ENCODE measurements at places on chromosomes 2 and 18.

- no peak for DNase-seq
These were observed 576.7 kb upstream of the ZEB2 start for GRCh38 chr2:145096582-145096981.

GRCh38 chr2:162917626-162918025 lies 79.1 kb upstream of the KCNH7 start:
- DNase-seq = no peak

DNA sequence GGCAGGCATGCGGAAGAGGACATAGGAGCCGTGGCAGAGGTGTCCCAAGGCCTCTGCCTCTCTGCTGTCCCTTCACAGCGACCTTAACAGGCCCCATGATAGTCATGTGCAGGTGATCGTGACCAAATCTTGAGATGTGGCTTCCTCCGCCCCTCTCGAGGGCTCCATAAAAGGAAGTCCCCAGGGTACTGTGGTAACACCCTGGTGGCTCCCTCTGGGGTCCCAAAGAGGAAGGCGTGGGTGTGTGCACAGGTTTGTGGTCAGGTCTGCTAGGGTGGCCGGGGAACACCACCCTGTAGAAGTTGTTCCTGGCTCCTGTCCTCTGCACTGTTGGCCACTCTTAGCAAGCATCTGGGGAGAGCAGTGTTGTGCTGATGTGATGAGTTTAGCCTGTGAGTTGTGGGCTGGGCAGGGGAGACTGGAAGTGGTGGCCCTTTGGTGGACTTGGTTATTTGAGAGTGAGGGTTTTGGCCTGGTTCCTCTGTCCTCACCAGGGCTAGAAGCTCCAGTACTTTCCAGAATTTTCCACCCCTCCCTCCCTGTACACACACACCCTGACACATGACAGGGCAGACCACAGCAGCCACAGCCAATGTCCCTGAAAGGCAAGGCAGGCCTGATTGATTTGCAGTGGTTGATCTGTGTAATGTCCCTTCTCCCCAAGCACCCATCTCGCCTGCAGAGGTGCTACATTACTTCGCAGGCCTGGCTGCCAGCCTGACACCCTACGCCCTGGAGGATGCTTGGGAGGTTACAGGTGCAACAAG lies 68.9 kb upstream of the BOD1L2 start:
- DNase-seq = no peak

DNA sequence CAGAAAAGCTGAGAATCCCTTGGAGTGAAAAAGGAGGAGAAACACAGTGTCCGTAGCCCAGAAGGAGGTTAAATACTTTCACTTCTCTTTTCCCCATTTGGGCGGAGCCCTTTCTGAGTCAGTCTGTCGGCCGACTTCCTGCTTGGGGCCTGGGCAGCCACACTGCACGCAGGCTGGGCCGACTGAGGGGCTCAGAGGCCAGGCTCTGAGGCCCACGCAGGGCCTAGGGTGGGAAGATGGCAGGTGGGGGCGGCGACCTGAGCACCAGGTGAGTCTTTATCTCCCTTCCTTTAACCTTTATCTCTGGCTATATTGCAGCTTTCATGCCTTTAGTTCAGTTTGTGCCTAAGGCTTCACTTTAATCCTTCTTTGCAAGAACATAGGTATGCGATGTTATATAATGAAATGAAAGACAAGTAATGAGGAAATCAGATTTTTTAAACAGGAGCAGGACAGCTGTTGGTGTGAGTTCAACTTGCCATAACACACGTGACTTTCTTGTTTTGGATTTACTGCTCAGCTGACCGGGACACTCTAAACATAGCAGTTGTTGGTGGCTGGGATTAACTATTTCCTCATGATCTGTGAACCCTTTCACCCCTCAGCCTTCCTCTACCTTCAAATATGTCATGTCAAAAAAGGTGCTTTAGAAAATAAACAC lies at the start of gene SP100:
TSS of gene SP100 (plus strand) at position 141 of the 661 bp plus-strand sequence. CDS start at position 237, 96 bp downstream.
- DNase-seq = no peak

- DNase-seq = no peak
These were observed 608.1 kb downstream of the LRP1B start for GRCh38 chr2:141522702-141523101.

DNA sequence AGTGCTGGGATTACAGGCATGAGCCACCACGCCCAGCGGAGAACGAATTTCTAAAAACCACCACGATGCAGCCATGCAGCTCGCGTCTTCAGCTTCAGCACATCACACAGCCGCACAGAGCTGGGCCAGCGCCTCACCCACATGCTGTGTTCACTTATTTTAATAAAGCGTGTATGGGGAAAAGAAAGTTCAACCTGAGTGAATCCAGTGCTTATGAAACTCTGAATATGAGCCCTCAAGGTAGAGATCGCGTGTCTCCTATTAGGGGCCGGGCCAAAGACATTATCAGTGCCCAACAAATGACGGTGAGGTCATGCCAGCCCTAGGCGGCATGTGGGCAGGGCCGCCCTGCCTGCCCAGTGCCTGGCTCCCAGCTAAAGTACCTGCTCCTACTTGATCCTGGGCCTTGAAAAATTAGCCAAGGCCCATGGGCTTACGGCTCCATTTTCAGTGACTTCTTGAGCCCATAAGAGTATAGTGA lies 44.3 kb downstream of the SPRED2 start:
- no peak for DNase-seq

DNA sequence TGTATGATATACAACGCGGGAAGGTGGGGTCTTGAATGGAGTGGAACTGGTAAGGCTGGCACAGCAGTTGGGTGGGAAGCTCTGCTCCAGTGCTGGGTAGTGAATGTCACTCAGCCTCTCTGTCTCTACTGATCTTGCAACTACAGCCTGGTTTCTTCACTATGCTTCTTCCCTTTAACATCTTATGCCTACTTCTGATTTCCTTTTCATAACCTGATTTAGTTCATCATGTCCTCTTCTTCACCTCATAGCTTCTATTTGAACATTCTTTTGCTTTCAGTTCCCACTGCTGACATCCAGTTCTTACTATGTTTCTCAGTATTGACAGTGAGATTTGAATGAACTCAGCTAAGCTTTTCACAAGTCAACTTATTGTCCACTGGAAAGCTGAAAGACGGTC lies 286.2 kb downstream of the ARL6IP6 start:
- DNase-seq = no peak

DNA sequence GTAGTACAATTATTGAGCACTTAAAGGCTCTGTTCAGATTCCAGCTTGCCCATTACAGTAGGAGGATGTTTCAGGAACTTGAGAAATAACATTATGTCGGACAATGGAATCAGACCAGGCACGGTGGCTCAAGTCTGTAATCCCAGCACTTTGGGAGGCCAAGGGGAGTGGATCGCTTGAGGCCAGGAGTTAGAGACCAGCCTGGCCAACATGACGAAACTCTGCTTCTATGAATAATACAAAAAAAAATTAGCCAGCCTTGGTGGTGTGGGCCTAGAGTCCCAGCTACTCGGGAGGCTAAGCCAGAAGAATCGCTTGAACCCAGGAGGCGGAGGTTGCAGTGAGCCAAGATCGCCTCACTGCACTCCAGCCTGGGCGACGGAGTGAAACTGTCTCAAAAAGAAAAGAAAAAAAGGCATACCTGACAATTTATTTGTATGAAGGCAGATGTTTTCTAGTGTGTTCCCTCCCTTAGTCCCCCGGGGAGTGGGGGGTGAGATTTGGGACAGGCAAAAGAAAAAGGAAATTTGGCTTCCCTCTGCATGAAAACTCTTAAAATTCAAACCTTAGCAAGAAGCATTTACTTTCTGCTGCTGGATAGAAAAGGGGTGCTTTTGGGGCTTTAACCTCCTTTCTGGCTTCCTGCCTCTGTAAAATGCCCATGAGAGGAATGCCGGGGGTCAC lies 13.7 kb upstream of the ZNF532 start:
- DNase-seq = no peak

GRCh38 chr18:6561420-6561861 lies 146.7 kb upstream of the L3MBTL4 start:
- no peak for DNase-seq

- DNase-seq = no peak
These were observed 10.0 kb upstream of the ZNF396 start for GRCh38 chr18:35387152-35387571.

DNA sequence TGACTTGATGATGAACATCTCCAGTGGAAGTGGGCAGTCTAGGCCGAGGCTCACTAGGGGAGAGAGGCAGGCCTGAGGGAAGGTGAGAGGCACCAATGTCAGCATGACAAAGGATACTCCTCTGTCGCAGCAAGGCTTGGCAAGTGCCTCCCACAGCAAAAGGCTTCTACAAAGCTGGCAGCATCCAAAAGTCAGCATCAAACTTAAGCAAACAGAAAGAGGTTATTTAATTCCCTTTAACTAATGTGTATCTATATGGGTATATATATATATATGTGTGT lies 41.6 kb downstream of the NIFK start:
- DNase-seq = no peak

- DNase-seq = no peak
These were observed 161.5 kb downstream of the SLC39A10 start for GRCh38 chr2:195818526-195818925.

- no peak for DNase-seq
These were observed at the start of gene RAB27B for GRCh38 chr18:54828281-54828881. Gene RAB27B (plus strand): TSS chr18:54828477. CDS start chr18:54877586, 49,109 bp downstream.

- DNase-seq = no peak
These were observed 310.2 kb upstream of the ID2 start for GRCh38 chr2:8371653-8372052.

GRCh38 chr2:185984670-185985069 lies 246.1 kb downstream of the FSIP2 start:
- no peak for DNase-seq

DNA sequence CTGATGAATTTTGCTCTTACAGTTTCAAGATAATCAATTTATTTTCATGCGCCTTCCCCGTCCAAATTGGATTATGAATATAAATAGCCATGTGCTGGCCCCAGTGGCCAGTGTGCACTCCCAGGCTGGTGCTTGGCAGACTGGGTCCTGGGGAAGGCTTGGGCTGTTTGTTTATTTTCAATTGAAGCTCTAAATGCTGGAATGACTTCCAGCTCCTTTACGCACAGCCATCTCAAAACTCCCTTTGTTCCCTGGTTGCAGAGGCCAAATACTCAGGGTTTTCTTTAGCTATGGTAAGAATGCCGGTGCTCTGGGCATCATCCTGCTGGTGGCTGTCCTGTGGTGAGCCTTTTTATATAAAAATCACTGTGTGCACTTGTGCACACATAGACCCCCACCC lies 131.5 kb downstream of the PRKCE start:
- DNase-seq = no peak

- DNase-seq = no peak
These were observed 559.3 kb upstream of the ID2 start for GRCh38 chr2:8122520-8122919.

DNA sequence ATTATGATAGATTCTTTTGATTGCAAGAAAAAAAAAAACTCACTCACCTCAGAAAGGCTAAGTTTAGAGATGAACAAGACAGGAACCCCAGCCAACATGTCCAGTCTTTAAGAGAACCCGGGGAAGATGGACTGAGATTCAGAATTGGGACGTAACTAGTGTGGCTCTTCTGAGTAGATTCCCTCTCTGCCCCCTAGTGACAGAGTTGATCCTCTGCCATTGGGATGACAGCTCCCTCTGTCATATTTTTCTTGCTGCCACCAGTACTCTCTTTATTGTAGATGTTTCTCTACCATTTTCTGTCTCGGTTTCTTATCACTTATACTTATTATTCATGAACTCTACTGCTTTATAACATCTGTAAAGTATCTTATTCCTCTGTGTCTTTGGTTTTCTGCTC lies 77.7 kb downstream of the GULP1 start:
- DNase-seq = no peak

DNA sequence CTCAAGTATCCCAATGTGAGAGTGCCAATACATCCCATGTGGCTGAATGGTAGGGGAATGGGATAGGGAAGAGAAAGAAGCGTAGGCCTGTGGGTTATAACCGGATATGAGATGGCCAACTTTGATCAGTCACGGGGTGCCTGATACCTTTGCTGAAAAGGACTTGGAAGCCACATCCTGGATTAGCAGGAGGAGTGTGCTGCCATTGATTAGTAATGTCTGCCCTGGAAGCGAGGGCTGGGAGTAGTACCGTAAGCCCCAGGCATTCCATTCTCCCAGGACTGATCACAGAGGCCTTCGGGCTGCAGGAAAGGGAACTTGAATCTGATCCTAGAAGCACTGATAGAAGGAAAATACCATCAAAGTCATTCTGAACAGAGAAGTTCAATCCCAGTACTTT lies 218.5 kb downstream of the TFCP2L1 start:
- no peak for DNase-seq

GRCh38 chr2:170481201-170481600 lies 233.9 kb upstream of the SP5 start:
- no peak for DNase-seq

DNA sequence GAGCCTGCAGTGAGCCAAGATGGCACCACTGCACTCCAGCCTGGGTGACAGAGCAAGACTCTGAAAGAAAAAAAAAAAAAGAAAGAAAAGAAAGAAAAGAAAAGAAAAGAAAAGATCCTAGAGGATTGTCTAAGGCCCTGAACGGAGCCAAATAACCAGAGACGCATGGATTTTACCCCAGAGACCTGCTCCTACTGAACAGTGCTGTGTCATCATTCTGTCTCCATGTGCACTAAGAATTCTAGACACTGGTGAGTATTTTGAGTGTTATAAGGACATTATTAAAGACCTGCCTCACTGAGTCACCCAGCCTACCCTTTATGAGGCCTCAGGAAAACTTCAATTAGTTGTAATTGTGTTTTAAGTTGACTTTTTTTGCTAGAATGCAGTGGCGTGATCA lies 61.9 kb upstream of the RIOK3 start:
- no peak for DNase-seq

- DNase-seq = no peak
These were observed 34.4 kb upstream of the BZW1 start for GRCh38 chr2:200777275-200777674.

DNA sequence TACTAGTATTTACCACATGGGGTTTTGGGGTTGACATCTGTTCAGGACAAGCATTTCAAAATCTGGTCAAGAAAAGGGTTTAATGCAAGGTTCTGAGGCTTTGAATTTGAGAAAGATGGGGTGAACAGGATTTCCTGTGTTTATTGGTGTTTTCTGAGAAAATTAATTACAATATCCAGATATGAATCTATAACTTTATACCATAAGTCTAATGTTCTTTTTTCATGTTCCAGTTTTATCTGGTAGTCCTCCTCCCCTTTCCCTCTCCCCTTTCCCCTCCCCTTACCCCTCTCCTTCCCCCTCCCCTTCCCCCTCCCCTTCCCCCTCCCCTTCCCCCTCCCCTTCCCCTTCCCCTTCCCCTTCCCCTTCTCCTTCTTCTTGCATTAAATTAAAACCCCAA lies 1518.2 kb upstream of the TMEFF2 start:
- DNase-seq = no peak

- DNase-seq = no peak
These were observed 25.4 kb downstream of the HPCAL1 start for GRCh38 chr2:10327896-10328669.

DNA sequence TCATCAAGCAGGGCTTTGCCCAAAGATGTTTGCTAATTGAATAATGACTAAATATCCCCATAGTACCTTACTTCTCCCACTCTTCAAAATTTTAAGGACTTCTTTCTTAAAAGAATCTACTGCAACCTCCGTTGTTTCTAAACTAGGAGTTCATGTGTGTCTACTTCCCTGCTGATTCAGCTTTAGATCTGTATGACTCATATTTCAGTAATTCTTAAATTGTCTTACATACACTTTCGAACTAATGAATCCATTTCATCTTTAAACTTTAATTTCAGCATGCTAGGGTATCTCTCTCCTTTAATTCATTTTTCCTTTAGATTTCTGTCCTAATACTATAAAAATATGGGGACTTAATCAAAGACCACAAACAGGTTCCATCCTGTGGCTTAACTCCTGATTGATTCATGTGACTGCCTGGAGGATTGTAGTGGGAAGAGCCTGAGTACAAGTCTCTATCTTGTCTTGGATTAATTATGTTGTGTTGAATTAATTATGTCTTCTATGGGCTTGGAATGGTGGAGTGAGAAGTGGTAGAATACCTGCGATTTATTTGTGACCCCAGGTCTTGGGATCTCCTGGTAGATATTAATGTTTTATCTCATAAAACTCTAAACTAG lies 24.9 kb upstream of the COL5A2 start:
- no peak for DNase-seq

Measured in NCI-H1436 treated with DMSO at 0.1 percent for 48 hours (cell line).